ENCODE measurements at places on chromosomes 4 and X.

DNA sequence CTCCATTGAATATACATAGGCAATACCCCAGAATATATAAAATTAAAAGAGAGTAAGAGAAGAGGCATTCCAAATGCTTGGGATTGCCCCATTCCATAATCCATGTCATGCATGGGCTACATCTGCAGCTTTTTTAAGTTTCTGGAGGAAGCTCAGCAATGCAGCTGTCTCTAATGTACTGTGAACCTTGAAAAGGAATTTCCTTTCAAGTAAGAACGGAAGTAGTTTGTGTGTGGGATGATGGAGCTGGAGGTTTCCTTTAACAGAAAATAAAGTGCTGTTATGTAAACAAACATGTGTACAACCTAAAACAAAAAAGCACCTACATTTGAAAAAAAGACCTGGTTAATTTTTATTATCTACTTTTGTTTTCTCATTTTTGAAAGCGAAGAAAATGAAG lies 303.5 kb downstream of the BMPR1B start:
- no peak for DNase-seq

DNA sequence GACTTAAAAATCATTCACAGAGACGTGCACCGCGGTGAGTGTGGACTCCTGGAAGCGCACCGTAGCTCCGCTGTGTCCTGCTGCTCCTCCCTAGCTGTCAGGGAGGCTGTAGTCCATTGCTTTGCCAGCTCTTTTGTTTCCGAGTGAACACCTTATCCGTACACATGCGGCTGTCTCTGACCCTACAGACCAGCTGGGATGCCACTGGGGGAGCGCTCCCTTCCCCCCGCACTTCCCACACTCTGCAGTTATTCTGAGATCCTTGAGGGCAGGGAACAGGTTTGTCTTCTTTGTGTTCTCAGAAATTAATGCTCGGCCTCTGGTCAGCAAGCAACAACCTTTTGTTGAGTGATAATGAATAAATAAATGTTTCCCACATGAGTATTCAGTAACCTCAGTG lies 33.7 kb upstream of the MSANTD1 start:
- DNase-seq, result no peak

DNA sequence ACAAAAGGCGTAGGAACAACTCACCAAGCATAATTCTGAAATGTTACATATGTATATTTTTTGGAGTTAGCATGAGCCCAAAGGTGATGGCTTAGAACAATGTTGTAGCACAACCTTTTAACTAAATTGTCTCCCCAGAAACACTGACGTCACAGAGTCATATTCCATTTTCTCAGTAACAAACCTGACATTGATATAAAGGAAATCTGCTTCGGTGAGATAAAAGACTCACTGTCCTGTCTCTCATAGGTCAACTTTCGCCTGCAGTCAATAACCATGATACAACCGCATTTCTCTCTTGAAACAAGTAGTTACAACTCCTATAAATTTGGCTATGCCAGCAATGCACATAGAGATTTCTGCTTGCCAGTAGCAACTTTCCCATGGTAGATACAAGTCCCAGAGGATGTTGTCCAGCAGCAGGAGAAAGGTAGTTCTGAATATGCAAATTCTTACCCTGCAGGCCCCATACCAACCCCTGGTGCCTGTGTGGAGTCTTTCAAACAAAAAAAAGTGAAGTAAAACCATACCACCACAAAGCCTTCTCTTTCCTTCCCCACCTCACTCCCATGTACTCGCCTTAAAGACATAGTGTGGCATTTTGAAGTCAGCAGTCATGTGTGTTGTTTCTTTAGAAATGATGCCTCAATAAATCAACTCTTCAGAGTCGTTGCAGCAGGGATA lies 47.9 kb downstream of the MTM1 start:
- no peak for DNase-seq

GRCh38 chr4:99841129-99841528 lies 24.5 kb downstream of the DAPP1 start:
- DNase-seq, result no peak

DNA sequence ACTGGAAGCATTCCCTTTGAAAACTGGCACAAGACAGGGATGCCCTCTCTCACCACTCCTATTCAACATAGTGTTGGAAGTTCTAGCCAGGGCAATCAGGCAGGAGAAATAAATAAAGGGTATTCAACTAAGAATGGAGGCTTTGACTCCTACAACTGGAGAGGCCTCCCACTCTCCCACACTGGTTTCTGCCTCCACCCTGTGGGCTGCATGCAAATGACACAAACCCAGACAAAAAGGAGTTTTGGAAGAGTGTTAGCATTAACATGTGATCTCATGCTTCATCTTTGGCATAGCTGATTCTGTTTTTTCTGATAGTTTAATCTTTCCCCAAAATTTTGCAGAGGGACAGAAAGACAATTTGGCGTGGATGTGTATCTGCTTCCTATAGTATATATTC lies 80.8 kb upstream of the IQCM start:
- no peak for DNase-seq

DNA sequence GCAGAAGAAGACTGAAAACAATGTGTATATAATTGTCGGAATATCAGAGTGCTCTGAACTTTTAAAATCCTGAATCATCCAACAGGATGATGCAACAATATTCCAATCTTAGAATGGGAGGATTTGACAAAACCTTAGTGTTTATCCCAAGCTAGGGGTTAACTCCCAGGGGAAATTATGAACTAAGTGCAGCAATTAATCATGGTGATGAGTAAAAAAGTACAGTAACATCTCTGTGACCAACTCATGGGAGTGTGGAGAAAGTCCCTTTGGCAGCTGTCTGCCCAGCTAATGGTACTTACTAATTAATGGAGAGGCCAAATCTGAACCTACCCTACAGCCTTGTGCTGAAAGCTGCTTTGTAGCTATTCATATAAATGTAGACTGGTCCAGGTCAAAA lies 257.6 kb upstream of the DDX53 start:
- DNase-seq, result no peak

DNA sequence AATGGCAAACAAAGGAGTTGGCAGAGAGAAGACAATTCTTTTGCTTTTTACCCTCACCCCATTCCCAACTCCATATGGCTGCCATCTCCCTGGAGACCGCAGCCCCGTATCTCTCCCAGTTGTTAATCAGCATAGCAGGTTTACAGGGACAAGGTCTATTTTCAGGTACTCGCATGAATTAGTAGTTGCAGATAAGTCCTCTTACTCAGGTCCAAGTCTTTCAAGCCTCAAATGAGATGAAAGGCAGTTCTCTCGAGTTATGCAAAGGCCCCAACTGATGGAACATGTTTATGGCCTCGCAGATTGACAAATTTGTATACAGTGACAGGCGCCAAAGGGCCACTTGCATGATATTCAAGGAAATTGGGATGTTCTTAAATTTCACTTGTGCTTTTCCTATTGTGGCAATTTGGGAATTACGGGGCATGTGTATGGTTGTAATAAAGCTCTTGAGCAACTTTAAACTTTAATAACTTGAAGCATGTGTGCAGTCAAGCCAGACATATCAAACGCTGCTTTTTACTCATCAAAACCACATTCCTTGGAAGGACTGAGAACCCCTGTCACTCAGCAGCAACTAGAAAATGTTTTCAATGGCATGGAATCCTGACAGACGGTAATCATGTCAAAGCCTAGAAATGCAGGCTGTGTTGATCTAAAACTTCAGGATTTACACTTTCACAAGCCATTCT lies 45.1 kb downstream of the KDR start:
- DNase-seq, result no peak

- no peak for DNase-seq
Observed at GRCh38 chr4:122606364-122607043, 14.4 kb downstream of the IL21 start.

GRCh38 chrX:132199941-132200340 lies 19.3 kb downstream of the RAP2C start:
- no peak for DNase-seq

- no peak for DNase-seq
Observed at GRCh38 chrX:10086676-10087075, 70.1 kb upstream of the CLCN4 start.

DNA sequence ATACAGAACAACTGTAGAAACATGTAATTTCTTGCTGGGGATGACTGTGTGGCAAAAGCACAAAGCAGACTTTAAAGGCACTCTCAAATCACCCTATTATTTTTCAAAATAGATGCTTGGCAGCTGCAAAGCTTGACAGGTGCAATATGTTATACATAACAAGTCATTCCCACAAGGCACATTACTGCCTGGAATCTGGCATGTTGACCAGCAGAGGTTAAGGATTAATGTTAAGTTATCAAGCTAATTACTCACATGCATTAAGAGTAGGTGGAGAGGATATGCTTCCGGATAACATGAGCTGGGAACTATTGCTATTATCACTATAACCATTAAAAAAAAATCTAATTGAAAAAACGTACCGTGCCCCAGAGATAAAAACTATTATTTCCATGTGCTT lies 17.8 kb downstream of the ANOS1 start:
- DNase-seq, result no peak

DNA sequence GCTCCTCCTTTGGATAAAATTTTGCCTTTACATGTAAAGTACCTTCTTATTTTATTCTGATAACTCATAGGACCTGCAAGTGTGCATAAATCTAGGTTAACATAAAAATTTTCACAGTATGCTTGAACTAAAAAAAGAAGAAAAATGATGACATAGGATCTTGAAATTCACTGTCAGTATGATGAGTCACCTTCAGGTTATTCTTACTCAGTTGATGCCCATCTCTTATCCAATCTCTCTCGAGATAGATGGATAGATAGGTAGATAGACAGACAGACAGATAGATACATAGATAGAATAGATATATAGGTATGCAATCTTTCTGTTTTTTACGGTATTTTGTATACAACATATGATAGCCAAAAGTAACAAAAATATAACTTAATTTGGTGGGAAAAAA lies 485.5 kb downstream of the NAF1 start:
- no peak for DNase-seq

DNA sequence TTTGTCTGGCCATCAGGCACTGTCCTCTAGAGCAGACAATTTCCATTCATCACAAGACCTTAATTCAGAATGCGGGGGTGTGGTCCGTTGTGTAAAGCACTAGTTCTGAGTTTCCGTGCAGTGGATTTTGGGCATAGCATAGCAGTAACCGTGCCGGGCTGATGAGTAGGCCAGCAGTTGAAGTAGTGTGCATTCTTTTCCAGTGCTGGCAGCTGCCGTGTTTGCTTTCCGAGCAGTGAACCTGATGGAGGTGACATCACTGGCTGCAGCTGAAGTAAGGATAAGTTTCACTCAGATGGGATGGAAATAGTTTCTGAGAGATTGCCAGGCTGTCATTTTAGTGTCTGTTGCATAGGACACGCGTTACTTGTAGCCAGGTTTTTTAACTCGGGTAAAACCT lies 107.0 kb upstream of the STIM2 start:
- no peak for DNase-seq

DNA sequence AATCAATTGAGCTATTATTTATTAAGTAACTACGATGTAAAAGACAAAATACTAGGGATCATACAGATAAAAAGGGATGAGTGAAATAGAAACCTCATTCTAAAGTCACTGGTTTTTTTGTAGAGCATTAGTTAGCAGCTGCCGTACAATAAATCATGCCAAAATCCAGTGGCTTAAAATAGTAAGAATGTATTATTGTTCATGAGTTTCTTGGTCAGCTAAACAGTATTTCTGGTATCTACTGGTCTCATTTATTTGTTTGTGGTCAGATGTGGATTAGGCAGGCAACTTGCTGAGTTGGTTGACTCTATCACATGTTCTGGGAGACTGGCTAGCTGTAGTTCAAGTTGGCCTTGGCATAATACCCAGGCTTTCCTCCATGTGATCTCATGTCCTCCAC lies 667.3 kb downstream of the GALNTL6 start:
- DNase-seq, result no peak

DNA sequence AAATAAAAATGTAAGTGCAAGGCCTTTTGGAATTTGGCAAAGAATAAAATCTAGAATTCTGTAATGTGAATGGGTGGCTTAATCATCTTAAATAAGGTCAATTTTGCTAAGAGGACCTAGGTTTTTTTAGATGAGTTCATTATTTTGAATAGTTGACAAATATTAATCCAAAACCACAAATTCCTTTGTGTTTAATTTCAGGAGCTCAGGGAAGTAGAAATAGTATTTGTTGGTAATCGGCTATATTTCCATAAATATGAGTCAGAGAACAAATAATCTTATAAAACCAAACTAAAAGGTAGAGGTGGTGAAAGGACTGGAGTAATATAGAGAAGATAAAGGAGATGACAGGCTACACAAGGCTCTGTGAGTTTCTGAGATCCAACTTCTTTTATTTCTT lies 190.4 kb upstream of the TLL1 start:
- DNase-seq, result no peak

- DNase-seq, result no peak
Observed at GRCh38 chr4:48853604-48854394, 22.9 kb downstream of the OCIAD1 start.

- no peak for DNase-seq
Observed at GRCh38 chrX:149682031-149682430, 29.8 kb upstream of the MAGEA11 start.

- no peak for DNase-seq
Observed at GRCh38 chr4:101083131-101083530, 264.2 kb downstream of the PPP3CA start.

DNA sequence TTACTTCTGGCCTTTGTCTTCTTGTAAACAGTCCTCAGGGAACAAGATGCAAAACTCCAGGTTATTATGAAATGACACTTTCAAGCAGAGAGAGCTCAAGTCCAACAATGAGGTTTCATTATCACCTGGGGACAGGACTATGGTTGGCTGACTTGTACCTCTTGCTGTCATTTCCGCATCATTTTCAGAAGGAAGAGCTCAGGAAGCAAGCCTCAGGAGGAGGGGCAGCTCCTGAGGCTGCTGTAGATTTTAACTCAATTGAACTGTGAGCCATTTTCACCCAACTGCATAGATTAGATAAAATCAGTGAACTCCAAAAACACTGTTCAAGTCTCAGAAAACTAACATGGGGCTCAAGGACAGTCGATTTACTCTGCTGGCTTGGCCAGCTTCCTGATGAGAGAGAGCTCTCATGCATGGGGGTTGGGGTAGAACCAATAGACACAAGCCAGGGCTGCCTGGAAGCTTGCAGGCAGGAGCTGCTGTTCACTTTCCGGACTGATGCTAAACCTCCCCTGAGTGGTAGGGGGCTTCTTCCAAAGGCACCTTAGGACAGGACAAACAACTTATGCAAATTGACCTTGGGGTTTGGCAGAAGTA lies 23.6 kb downstream of the TMEM255A start:
- DNase-seq, result no peak

DNA sequence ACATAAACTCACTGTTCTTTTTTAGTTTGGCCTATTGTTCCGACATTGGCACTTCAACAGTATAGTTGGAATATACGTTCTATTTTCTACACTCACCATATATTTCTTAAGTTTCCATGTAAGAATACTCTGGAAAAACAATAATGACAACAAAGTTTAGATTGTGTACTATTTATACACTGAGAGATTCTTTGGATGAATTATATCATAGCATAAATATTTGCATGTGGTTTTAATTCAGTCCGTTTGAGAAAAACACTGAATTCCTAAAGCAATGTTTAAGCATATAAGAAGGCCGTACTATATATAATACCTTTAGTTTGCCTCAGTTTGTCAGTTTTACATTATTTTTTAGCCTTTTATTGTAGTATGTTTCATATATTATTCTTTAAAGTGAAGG lies 82.4 kb downstream of the RAP1GDS1 start:
- no peak for DNase-seq

All from stimulated activated CD4-positive, alpha-beta T cell treated with anti-CD3 and anti-CD28 coated beads, Interleukin-4, amount 100 ng/mL, for 48 hours (primary cell).